Hematopoietic multipotent progenitor cell treated with erythropoietin and hydrocortisone succinate and interleukin-3 and kit ligand, for 15 days (in vitro differentiated cells): ENCODE measurements at places on chromosomes 16 and 17.

- no peak for DNase-seq
Measured at GRCh38 chr17:28940142-28940541, 11.2 kb downstream of the PHF12 start.

DNA sequence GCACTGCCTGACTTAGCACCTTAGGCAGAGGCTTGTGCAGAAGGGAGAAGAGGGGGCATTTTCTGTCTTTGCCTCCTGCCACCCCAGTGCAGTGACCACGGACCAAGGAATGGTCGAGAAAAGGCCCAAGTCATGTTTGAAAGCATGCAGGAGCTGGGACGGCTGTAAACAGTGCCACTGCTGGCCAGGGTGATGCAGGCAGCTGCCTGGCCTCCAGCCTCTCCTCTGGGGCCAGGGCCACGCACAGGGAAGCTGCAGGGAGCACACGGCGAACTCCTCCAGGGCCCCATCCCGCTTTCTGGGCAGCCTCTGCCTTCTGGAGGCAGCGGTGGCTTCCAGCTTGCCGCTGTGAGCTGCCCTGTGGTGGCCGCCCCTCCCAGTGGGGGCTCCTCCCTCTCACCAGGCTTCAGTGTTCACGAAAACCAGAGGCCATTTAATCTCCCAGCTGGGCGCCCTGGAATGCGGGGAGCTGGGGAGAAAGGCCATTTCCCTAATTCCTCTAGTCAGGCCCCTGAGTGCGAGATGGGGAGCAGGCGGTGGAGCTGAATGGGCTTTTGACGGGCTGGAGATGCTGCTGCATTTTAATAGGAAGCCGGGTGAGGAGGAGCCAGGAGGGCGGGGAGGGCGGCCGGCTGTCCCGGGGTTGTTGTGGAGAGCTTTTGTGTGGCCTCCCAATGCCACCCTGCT is 28.7 kb upstream of the DNAI2 start:
- no peak for DNase-seq

GRCh38 chr17:81710514-81711308 is 1.4 kb upstream of the SLC25A10 start:
- DNase-seq: no peak

- DNase-seq: no peak
Measured at GRCh38 chr17:27810211-27810901, 10.0 kb upstream of the NOS2 start.

- no peak for DNase-seq
Measured at GRCh38 chr16:66950437-66950836, 10.6 kb upstream of the CES3 start.

DNA sequence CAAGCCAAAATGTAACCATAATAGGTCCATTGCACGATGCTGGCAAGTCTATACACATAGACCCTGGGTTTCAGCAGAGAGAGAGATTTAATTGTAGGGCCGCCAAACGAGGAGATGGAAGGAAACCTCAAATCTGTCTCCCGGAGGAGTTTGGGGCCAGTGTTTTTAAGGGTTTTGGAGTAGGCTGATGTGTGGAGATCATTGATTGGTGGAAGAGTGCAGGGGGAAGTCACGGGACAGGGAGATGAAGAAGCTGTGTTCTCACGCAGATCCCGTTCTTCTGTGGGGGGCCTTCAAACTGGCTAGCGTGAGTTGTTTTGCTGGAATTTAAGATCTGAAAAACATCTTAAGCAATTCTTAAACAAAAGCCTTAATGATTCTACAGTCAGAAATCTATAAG is 84.8 kb downstream of the KATNIP start:
- no peak for DNase-seq

GRCh38 chr17:50785946-50786570 is 18.7 kb upstream of the ANKRD40CL start:
- DNase-seq: no peak
